ENCODE measurements at places on chromosomes 3 and 15. TPM values are rescaled to one million over a fixed set of nuclear protein-coding genes. Genes with fewer than 3 reads are reported as not detected.
A peak's percentile ranks its signal among the peaks of the same experiment; 100 is the strongest.

GRCh38 chr3:102223132-102223531 is 211.7 kb upstream of the ZPLD1 start:
- DNase-seq = no peak

GRCh38 chr3:121748680-121749275 is 763 bp downstream of the GOLGB1 start:
- no peak for DNase-seq

Gene FETUB
- total RNA-seq = 0.90 TPM

DNA sequence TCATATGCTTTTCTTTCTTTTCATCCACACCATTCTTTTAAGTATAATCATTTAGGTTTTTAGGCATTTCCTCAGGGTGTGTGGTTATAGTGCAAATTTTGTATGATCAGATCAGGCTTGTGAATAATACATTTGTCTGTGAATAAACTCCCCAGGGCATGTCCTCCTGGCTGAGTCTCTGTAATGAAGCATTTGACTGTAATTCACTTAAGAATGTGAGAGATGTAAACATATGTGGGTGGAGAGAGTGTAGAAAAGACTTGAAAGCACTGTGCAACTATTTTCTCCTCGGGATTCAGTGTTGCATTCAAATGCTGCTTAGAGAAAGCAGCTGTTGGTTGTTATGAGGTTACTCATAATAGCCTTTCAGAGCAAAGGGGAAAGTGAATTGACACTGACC is 996.5 kb downstream of the TUSC7 start:
- no peak for DNase-seq

- DNase-seq = peak; percentile 54
Measured at GRCh38 chr15:70494852-70495571, 268.3 kb downstream of the UACA start.

Gene BOC
- total RNA-seq = 86.8 TPM

Gene ACP3
- 1.3 TPM for total RNA-seq

Gene SEMA6D
- total RNA-seq = 7.5 TPM

Gene MYLK
- total RNA-seq = 1,887 TPM

Gene SYNPR
- not detected for total RNA-seq

Gene TNFSF10
- total RNA-seq = 17.3 TPM

GRCh38 chr15:40050788-40051470 is 11.9 kb upstream of the SRP14 start:
- DNase-seq = peak; percentile 69

All from posterior vena cava (tissue), 2 donors.